Activated CD4-positive, alpha-beta T cell treated with anti-CD3 and anti-CD28 coated beads, Interleukin-2, amount 10 ng/mL, durations not matched to agents 7 days and 5 days (primary cell): ENCODE measurements at places on chromosomes 4 and X.

GRCh38 chr4:162727232-162727631 lies 439.5 kb downstream of the NAF1 start:
- no peak for DNase-seq

- no peak for DNase-seq
These were observed 95.6 kb downstream of the TMA16 start for GRCh38 chr4:163590103-163590502.

- no peak for DNase-seq
These were observed 2.4 kb downstream of the GLRA3 start for GRCh38 chr4:174826660-174827059.

DNA sequence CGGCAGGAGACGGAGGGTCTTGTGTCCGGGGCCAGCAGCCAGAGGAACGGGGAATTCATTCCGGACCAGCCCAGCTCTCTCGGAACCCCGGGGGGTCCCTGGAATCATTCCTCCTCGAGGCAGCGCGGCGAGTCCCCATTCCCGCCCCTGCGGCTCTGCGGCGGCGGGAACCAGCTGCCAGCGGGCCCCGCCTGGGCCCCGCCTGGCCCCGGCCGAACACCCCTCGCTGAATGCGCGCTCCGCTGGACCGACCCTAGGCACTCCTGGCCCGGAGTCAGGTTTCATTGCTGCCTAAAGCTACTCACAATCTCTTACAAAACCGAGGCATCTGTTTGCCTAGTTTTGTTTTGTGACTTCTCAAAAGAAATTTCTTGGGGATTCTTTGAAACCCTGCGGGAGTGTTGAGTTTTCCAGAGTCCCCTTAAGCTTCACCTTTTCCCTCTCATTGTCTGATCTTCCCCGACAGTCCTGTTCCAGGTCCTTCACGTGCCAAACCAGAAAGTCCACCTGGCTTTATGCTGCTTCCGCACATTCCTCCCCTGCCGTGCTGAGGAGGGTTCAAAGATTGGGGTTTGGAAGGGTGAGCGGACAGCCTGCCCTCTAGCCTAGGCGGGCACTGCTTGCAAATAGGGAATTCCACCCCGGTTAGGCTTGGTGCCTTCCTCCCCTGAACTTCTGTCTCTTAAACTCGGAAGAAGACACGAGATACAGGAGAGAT lies 789 bp downstream of the ARHGAP10 start:
- DNase-seq: no peak

DNA sequence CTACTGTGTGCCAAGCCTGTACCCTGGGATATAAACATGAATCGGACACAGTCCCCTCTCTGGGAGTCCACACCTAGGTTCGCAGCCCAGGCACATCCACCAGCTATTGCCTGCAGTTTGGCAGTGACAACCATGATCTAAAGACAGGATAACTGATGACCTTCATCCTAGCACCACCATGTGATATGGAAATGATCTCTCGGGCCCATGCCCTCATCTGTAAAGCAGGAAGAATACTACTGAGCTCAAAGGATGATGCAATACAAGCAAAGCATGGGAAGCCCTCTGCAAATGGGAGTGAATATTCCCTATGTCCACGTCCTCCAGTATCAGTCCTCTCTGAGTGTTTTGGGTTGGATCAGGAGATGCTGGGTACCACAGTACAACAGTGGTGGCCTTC lies 80.9 kb upstream of the MSX1 start:
- DNase-seq: no peak

- DNase-seq: peak; percentile 59
These were observed 5.7 kb downstream of the SH3BP2 start for GRCh38 chr4:2798399-2799223.

- DNase-seq: no peak
These were observed 30.8 kb upstream of the ANXA3 start for GRCh38 chr4:78520808-78521226.

DNA sequence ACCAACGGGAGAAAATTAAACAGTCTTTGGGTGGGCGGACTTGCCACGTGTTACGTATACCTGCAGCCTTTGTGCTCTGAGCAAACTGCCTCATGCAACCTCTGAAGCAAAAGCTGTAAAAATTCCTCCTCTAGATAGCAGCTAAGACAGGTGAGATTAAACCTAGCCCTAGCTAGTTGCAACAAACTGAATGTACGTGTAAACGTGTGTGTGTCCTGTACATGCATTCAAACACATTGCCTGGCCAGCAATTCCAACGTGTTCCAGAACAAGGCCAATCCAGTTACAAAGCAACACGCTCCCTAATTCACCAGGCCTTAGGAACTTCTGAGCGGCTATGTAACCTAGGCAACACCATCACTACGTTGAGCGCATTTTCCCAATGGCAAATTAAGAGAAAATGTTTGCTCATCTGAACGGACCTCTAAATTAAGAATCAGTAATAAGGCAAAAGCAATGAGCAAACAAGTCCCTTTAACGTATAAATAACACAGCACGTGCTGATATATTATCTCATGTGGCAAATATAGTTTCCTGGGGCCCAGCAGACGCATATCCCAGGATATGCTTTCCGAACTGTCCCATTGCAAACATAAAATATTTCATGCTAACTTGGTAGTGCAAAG lies 792 bp downstream of the PPID start:
- DNase-seq: no peak

GRCh38 chr4:160373911-160374310 lies 1271.0 kb downstream of the RAPGEF2 start:
- DNase-seq: no peak

DNA sequence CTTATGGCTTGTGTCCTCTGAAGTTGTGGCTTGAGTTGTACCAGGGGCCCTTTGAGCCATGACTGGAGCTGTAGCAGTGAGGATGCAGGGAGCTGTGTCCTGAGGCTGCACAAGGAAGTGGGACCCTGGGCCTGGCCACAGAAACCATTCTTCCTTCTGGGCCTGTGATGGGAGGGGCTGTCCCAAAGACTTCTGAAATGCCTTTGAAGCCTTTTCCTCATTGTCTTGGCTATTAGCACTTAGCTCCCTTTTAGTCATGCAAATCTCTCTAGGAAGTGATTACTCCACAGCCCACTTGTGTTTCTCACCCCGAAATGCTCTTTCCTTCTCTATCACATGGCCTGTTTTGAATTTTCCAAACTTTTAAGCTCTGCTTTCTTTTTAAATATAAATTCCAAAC lies 92.4 kb downstream of the FHDC1 start:
- no peak for DNase-seq

DNA sequence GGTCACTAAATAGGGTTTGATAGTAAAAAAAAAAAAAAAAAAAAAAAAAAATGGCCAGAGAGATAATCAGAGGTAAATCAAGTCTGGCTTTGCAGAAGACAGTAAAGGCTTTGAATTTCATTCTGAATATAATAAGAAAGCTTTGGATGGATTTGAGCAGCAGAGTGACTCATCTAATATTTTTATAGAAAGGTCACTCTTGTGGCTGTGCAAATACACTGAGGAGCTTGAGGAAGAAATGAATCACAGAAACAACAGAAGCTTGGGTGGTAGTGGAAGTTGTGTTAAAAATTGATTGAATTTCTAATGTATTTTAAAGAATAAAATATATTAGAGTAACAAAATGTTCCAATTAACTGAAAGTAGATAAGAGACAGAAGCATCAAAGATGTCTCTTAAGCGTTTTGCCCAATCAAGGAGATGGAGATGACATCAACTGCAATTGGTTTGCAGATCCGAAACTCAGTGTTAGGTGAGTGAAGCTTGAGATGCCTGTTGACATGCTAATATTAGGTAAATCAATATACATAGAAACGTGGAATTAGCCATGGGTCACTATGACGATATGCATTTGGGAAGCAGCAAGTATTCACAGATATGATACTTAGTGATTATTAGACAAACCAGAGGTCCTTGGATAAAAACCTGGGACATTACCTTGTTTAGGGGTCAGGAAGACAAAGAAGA lies 280.5 kb downstream of the GPM6A start:
- no peak for DNase-seq

GRCh38 chr4:65599340-65599739 lies 70.9 kb downstream of the EPHA5 start:
- no peak for DNase-seq

DNA sequence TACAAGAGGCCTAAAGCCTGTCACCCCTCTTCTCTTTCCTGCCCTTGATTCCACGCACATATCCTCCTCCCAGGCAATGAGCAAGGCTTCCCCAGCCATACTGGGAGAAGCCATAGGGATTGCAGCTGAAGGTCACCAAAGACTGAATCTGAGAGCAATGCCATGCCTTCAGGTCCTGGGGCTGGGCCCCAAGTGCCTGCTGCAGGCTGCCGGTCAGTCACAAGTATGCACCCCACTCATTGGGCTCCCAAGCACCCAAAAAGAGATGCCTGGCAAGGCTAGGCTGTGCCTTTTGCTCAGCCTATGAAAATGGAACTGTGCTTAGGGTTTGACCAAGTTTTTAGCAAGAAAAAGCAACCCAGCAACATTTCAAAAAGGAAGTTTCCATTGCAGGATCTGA lies 210.6 kb upstream of the MAMLD1 start:
- no peak for DNase-seq

- no peak for DNase-seq
These were observed 88.2 kb upstream of the TECRL start for GRCh38 chr4:64497491-64497890.

DNA sequence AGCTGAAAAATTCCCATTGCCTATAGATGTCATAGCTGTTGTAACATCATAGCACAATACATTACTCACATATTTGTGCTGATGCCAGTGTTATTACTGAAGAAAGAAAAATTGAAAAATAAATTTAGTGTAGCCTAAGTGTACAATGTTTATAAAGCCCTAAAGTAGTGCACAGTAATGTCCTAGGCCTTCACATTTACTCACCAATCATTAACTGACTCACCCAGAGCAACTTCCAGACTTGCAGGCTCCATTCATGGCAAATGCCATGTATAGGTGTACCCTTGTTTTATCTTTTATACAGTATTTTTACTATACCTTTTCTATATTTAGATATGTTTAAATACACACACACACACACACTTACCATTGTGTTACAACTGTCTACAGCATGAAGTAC lies 265.4 kb upstream of the MAGEB18 start:
- no peak for DNase-seq

GRCh38 chr4:78603384-78603783 lies 51.8 kb downstream of the ANXA3 start:
- DNase-seq: no peak

DNA sequence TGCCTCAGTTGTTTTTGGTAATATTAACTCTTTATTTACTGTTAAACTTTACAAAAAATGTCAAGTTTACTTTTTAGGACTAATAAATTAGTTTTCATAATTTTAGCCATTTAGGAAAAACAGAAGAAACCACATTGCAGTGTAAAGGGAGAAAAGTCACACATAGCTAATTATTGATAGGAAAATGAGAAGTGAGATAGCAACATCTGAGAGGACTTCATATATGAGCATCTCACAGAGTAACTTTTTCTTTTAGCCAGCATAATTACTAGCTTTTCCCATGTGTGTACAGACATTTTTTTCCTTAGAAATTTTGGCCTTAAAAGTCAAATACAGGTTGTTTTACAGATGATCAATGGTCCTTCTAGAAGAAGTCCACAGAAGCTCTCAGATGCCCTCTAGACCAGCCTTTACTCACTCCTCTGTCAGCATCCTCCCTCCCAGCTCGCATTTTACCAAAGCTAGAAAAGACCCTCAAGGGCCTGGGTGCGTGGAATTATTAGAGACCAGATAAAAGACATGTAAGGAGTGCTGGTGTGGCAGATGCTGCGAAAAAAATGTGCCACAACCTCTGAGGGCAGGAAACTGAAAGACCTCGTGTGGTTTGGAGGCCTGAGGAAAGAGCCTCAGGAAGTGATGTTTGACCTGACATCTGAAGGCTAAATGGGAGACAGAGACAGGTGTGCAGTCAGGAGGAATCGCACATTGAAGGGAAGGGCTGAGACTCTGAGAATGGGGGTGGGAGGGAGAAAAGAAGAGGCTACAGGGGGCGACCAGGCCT lies 156.9 kb downstream of the CBR4 start:
- DNase-seq: no peak

- DNase-seq: no peak
These were observed 836.9 kb downstream of the SH3BGRL start for GRCh38 chrX:82038793-82039192.

DNA sequence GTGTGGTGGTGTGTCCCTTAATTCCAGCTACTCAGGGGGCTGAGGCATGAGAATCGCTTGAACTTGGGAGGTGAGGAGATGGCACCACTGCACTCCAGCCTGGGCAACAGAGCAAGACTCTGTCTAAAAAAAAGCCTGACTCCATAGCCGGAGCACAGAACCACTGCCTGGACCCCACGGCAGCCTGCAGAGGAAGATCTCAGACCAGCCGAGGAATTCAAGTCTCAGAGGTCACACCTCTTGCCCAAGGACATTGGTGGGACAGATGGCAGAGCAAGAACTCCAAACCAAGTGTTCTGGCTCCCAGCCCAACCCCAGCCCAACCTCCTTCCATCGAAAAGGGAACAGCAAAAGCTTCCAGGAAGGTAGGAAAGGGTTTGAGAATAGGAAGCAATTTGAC lies 70.8 kb downstream of the SMIM20 start:
- no peak for DNase-seq

GRCh38 chrX:26581091-26581490 lies 365.1 kb downstream of the MAGEB5 start:
- DNase-seq: no peak

- no peak for DNase-seq
These were observed 23.8 kb upstream of the NSG1 start for GRCh38 chr4:4362991-4363697.

GRCh38 chr4:17763416-17763815 lies 18.0 kb downstream of the FAM184B start:
- DNase-seq: no peak

DNA sequence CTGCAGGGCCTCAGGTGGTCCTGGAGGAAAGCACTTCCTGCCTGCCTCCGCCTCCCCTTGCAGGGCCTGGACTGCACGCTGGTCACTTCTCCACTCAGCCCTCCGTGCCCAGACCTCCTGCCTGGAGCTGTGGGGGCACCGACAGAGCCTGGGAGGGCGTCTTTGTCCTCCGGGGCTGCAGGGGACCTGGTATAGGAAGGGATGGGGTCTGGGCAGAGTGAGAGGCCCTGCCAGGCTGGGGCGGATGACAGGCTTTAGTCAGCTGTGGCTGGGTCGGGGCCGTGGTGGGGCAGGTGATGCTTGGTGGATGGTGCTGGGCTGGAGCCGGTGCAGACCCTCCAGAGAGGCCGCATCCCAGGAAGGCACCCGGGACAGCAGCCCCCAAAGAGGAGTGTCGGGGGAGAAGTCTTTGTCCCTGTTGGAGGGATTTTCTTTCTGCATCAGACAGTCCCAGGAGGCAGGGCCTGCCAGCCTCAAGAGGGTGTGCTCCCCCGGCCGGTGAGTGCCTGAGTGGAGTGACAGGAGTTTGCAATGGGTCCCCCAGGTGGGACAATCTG lies 1.3 kb downstream of the DOK7 start:
- DNase-seq: no peak
